Memory B cell (primary cell): ENCODE measurements at places on chromosomes 4 and X.

DNA sequence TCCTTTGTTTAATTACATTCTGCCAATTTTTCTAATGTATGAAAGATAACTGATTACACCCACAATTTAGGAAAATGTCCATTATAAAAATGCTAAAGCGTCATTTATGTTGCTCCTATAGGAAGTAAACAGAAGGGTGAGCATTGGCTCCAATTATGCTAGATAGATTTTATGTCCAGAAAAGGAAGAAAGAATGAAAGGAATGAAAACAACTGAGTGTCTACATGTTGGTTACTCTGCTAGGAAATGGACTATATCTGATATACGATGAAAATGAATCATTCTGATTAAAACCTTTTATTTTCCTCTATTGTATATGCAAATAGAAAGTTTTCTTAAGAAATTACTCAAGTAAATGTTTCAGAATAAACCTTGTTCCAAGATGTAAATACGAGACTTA is 1.6 kb downstream of the ENAM start:
- no peak for DNase-seq

DNA sequence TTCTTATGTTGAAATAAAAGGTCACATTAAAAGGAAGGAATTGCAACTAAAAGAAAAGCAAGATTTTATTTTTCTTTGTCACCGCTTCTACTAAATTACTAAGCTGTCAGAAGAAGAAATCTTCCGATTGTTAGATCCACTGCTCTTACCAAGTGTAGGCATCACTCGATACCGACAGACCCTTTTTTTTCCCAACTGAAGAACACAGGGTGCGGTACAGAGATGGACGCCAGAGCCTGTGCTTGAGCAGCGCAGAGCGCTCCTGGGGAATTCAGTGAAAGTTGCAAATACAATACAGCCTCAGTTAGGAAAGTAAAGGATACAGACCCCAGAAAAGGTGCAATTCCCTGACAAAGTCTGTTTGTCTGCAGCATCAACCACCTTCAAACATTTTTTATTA is 94.9 kb upstream of the WDR17 start:
- no peak for DNase-seq

DNA sequence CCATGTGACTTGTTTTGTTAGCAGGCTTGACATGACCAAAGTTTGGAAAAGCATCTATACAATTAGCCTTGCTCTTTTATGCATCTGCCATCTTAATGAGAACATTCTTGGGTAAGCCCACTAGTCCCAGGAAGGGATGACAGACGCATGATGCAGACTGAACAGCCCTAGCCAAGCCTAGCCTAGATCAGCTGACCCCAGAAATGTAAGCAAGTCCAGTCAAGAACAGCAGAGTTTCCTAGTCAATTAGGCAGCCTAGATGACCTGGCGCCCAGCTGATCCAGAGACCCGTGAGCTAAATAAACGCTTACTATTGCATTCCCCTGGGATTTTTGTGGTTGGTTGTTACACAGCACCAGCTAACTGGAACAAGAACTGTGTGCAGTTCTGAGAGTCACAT is 457.9 kb downstream of the BCOR start:
- DNase-seq, result no peak

DNA sequence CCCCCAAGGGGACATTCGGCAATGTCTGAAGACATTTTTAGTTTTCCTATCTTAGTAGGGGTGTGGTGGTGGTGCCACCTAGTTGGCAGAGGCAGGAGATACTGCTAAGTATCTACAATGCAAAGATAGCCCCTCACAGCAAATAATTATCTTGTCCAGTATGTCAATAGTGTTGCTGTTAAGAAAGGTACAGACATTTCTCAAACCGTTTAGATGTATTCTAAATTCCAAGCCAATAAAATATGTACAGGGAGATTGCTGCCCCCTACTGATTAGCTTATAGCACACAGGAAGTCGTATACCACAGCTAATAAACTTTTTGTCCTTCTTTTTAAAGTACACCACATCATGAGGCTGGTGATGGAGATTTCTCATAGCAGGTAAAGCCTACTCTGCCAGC is 260.5 kb downstream of the TMA16 start:
- DNase-seq, result peak; percentile 29

DNA sequence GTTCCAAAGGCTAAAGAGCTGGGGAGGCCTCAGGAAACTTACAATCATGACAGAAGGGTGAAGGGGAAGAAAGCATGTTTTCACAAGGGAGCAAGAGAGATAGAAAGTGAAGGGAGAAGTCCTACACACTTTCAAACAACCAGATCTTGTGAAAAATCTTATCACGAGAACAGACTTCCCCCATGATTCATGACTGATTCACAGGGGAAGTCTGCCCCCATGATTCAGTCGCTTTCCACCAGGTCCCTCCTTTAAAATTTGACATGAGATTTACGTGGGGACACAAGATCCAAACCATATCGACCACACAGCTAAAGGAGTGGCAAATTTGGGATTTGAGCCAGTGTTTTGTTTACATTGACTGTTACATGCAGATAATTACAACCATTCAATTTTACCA is 971.1 kb upstream of the HS3ST1 start:
- no peak for DNase-seq
